ENCODE measurements at places on chromosomes 7 and 10. TPM values are rescaled to one million over a fixed set of nuclear protein-coding genes. Genes with fewer than 3 reads are reported as not detected.
A peak's percentile ranks its signal among the peaks of the same experiment; 100 is the strongest.

DNA sequence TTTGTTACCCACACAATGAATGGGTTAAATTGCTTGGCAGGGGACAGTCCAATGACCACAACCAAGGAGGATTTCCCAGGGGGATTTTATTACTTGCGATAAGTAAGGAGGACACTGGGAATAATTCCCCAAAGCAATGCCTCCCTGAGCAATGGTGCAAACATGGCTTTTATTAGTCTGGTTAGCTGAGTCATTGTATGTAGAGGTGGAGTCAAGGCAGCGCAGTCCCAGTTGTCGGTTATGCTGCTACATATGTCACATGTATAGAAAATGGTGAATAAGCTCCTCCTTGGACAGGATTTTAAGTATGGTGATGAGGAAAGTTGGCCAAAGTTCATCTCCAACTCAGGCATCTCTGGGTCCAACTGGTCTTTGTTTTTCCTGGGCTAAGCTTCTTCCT is 3.9 kb upstream of the TRIM4 start:
- H3K4me1 ChIP-seq: peaks cover 5% of the 10 kb centered on the region
- no peak overlapping the region for H3K27ac ChIP-seq
- H3K27me3 ChIP-seq: no peaks in the 10 kb centered on the region
- DNase-seq: no peak
- no peak overlapping the region for H3K4me3 ChIP-seq
- no peaks in the 10 kb centered on the region for H3K36me3 ChIP-seq

Gene CTAGE8
- polyA plus RNA-seq: 0.47 TPM

DNA sequence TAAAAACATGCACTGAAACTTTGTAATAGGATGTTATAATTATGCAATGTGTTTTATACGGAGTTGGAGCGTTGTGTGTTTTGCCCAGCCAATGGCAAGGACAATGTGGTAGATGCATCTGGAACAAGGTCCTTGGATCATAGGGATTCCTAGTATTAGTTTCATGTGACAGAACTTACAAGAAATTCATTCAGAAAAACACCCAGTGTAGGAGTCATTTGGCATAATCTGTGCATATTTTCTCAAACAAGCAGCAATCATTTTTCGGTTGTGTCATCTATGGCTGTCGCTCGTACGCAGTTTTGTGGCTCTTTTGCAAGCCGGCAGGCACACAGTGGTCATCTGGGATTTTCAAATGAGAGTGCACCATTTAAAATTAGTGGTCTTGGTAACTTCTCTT is 19.8 kb downstream of the CREB5 start:
- no peak for DNase-seq
- no peak overlapping the region for H3K27ac ChIP-seq
- H3K36me3 ChIP-seq: no peaks in the 10 kb centered on the region
- no peaks in the 10 kb centered on the region for H3K4me1 ChIP-seq
- no peak overlapping the region for H3K4me3 ChIP-seq

Gene EBF3
- 149 TPM for polyA plus RNA-seq

DNA sequence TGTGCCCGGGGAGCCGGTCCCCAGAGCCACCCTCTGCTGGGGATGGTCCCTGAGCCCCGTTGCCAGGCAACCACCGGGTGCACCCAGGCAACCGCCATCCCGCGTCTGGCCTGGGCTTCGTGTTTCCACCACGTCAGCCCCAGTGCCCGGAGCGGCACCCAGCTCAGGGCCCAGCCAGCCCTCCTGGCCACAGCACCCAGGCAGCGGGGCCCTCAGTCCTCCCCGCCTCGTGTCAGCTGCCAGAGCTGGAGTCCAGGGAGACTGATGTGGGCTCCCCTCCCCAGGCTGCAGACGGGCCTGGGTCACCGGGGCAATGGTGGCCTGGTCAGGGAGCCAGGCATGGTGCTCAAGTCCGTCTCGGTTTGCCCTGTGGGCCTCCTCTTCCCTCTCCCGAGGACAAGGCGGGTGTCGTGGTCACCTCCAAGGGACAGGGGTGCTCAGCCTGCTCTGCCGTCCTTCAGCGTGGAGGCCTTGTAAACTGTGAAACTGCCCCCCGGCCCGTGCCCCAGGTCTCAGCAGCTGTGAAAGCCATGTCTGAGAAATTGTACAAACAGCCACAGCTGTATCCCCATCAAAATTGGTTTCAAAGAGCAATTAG is 72.5 kb downstream of the MICALL2 start:
- H3K27me3 ChIP-seq: peaks cover 9% of the 10 kb centered on the region
- peaks cover 21% of the 10 kb centered on the region for H3K4me1 ChIP-seq
- no peak overlapping the region for H3K27ac ChIP-seq
- no peak overlapping the region for H3K4me3 ChIP-seq
- DNase-seq: no peak

GRCh38 chr7:33534833-33535232 is 370.5 kb upstream of the BMPER start:
- H3K36me3 ChIP-seq: no peaks in the 10 kb centered on the region
- H3K27me3 ChIP-seq: no peaks in the 10 kb centered on the region
- DNase-seq: no peak
- peaks cover 3% of the 10 kb centered on the region for H3K4me1 ChIP-seq
- no peak overlapping the region for H3K4me3 ChIP-seq
- H3K27ac ChIP-seq: no peak overlapping the region

GRCh38 chr7:154862153-154862791 is 140.7 kb downstream of the PAXIP1 start:
- H3K4me3 ChIP-seq: no peak overlapping the region
- DNase-seq: no peak
- H3K27ac ChIP-seq: no peak overlapping the region
- H3K36me3 ChIP-seq: peaks cover 33% of the 10 kb centered on the region
- H3K27me3 ChIP-seq: no peaks in the 10 kb centered on the region

- H3K4me1 ChIP-seq: peaks cover 44% of the 10 kb centered on the region
- peaks cover 3% of the 10 kb centered on the region for H3K36me3 ChIP-seq
- H3K27ac ChIP-seq: peak overlapping the region; percentile 74
- H3K27me3 ChIP-seq: peaks cover 2% of the 10 kb centered on the region
Measured at GRCh38 chr10:97719602-97720001, 6.1 kb downstream of the MARVELD1 start.

DNA sequence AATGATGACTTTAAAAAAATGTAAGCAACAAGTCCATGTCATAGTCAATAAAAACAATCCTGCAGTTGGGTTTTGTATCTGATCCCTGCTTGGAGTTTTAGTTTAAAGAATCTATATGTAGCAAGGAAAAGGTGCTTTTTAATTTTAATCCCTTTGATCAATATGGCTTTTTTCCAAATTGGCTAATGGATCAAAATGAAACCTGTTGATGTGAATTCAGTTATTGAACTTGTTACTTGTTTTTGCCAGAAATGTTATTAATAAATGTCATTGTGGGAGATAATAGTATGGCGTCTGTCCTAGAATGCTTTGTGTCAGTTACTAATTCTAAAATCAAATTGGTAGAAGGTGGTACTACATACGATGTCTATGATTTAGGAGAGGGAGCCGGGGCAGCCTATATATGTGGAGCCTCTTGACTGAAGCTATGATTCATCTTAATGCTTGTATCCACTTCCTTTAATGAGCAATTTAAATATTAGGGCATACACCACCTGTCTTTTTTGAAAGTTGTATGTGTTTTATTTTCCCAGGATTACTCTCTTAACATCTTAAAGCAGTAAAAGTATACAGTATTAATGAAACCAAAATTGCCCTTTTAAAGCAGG is 10.3 kb upstream of the PBLD start:
- no peaks in the 10 kb centered on the region for H3K27me3 ChIP-seq
- no peaks in the 10 kb centered on the region for H3K4me1 ChIP-seq
- no peak for DNase-seq

DNA sequence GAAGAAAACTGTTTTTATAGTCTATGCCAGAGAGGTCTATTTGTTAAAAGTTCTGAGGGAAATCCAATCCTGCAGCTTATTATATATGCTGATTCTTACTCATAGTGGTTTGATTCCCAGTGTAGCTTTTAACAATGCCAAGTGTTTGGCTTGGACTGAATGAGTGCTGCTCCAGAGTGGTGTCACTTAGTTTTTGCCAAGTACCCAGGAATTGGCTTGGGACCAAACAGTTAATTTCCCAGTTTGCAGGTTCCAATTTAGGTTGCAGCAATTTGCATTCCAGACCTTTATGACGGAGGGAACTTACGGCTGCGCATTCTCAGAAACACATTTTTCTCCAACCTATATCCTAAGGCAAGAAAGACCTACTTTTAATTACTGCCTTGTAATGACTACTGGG is 32.4 kb downstream of the NSUN6 start:
- no peak overlapping the region for H3K4me3 ChIP-seq
- no peaks in the 10 kb centered on the region for H3K4me1 ChIP-seq
- H3K27ac ChIP-seq: no peak overlapping the region
- no peaks in the 10 kb centered on the region for H3K27me3 ChIP-seq
- peak; percentile 78 for DNase-seq

GRCh38 chr7:139362981-139363380 is 3.3 kb downstream of the LUC7L2 start:
- H3K4me3 ChIP-seq: no peak overlapping the region
- no peak overlapping the region for H3K27ac ChIP-seq
- no peak for DNase-seq
- H3K4me1 ChIP-seq: peaks cover 13% of the 10 kb centered on the region
- no peaks in the 10 kb centered on the region for H3K27me3 ChIP-seq

Gene CALML5
- polyA plus RNA-seq: not detected

- H3K27me3 ChIP-seq: peaks cover 20% of the 10 kb centered on the region
- peaks cover 18% of the 10 kb centered on the region for H3K4me1 ChIP-seq
- no peak for DNase-seq
- H3K4me3 ChIP-seq: no peak overlapping the region
- H3K27ac ChIP-seq: no peak overlapping the region
Measured at GRCh38 chr10:46542567-46543465, 13.6 kb downstream of the GPRIN2 start.

DNA sequence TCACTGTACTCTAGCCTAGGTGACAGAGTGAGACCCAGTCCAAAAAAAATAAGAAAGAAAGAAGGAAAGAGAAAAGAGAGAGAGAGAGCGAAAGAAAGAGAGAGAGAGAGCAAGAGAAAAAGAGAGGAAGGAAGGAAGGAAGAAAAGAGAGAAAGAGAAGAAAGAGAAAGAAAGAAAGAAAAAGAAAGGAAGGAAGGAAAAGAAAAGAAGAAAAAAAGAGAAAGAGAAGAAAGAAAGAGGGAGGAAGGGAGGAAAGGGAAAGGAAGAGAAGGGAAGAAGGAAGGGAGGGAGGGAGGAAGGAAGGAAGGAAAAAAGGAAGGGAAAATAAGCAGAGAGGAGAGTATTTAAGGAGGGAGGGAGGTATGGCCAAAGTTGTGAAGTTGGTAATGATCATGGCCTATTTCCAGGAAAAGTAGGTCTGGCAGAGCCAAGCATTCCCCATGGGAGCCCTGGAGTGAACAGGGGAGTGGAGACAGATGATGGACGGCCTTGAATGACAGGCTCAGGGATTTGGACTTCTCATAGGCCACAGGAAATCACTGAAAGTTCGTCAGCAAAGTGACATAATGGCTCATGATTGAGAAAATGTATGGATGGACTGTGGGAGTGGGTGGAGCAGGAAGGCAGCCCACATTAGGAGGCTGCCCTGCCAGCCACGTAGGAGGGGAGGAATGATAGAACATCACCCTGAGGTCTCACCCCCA is 44.8 kb upstream of the CUX1 start:
- H3K4me3 ChIP-seq: no peak overlapping the region
- no peak for DNase-seq
- H3K4me1 ChIP-seq: no peaks in the 10 kb centered on the region
- H3K27ac ChIP-seq: no peak overlapping the region
- H3K36me3 ChIP-seq: no peaks in the 10 kb centered on the region
- no peaks in the 10 kb centered on the region for H3K27me3 ChIP-seq

DNA sequence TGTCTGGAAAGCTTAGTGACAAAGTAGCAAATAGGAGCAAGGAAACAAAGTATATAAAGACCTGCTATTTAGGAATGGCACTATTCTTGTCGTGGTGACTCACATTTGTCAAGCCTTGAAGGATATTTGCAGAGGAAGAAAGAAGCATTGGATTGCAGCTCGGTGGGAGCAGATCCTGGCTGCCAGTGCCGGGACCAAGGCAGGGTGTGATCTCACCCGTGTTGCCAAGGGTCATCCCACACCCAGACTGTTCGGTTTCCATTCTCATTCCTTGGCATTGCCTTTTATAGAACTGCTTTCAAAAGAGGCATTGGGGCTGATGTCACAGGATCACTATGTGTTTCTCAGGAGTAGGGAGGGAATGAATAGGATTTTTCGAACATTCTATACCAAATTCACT is 176.2 kb downstream of the GALNT17 start:
- no peaks in the 10 kb centered on the region for H3K27me3 ChIP-seq
- no peak overlapping the region for H3K4me3 ChIP-seq
- peaks cover 12% of the 10 kb centered on the region for H3K4me1 ChIP-seq
- DNase-seq: peak; percentile 77
